ENCODE measurements at places on chromosomes 5 and 9.
A peak's percentile ranks its signal among the peaks of the same experiment; 100 is the strongest.

- DNase-seq: peak; percentile 46
Measured at GRCh38 chr5:142104491-142104890, 4.1 kb upstream of the NDFIP1 start.

- DNase-seq: no peak
Measured at GRCh38 chr9:24545285-24545684, 412 bp downstream of the IZUMO3 start.

DNA sequence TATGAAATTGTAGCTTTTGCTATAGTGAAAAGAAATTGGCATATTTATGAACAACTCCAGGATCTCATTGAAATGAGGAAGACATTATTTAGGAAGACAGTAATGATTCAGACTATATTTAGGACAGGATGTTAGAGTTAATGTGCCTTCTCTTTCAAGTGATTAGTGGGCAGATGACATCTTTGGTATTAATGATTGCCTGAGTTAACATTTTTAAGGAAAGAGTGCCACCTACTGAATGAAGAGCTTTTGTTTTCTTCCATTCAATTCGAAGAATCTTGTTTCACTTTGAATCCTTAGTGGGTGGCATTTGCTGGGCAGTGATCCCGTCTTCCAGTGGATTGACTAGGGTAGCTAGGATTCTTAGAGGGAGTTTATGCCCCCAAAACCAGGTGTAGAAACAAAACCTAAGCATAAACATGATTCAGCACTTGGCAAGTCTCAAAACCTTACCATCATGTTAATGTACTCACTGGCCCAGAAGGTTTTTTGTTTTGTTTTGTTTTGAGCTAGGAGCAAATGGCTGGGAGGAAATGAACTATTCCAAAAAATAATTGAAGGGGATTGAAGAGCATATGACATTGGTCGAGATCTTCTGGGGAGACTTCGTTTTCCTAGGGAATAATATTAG lies 23.2 kb downstream of the MAP3K1 start:
- DNase-seq: no peak

GRCh38 chr5:162187371-162187770 lies 119.8 kb downstream of the GABRG2 start:
- DNase-seq: no peak

DNA sequence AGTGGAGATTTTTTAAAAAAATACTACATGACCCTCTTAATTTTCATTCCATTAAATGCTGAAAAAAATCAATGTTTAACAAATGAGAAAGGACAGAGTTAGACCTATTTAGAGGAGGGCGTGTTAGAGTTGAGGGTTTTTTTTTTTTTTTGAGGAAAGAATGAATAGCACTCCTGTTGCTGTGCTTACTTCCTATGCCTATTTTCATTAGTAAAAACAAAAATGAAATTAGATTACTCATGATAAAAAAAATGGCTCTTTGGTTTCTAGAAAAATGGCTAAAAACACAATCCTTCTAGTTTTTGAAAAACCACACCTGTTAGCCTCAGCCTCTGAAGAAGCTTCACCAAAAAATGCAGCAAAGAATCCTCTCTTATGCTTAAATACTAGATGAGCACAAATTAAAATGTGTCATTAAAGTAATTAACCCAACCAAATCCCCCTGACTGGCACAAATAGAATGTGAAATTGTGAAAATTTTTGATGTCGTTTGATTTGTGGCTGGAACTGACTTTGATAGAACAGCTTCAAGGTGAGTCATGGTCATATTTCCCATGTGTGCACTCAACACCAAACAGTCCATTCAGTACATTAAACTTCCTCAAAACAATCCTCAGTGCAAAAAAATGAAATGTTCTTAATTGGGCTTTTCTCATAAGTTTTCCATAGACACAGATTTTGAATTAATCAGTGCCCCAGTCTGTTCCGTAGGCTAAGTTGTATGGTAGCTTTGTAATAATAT lies 98.0 kb downstream of the MACIR start:
- DNase-seq: no peak

GRCh38 chr9:33147416-33148169 lies 19.5 kb downstream of the B4GALT1 start:
- DNase-seq: no peak

- no peak for DNase-seq
Measured at GRCh38 chr9:1120500-1121165, 70.5 kb downstream of the DMRT2 start.

- no peak for DNase-seq
Measured at GRCh38 chr5:14579731-14580397, 1.7 kb upstream of the OTULINL start.

GRCh38 chr5:136001466-136001981 lies 27.3 kb upstream of the TGFBI start:
- no peak for DNase-seq

GRCh38 chr5:425714-426113 lies 17.3 kb upstream of the EXOC3 start:
- no peak for DNase-seq

DNA sequence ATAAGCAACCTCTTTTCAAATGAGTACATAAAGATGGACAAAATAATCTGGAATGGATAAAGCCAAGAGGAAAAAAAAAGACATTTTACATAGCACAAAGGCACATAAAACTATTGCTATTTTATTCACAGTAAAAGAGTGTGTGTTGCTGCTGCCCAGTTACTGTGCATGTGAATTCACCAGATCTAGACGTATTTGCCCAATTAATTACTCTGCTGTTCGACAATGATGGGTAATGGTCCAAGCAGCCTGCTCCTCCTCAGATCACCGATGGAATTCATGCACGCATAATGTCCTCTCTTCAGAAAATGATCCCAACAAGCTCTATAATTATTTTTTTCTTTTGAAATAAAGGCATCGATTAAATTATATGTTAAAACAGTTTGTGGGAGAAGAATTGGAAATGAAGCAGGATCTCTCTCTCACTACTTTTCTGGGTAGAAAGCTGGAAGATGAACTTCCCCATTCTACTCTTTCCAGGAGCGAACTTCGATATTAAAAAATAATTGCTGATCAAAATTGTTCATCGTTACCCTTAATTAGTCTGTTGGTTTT lies 357.4 kb upstream of the CCNH start:
- no peak for DNase-seq

- no peak for DNase-seq
Measured at GRCh38 chr5:166166071-166166470, 2125.4 kb upstream of the WWC1 start.

GRCh38 chr9:113427629-113428028 lies 17.1 kb downstream of the C9orf43 start:
- no peak for DNase-seq

GRCh38 chr5:65065001-65065511 lies 296.3 kb downstream of the CWC27 start:
- no peak for DNase-seq
